ENCODE measurements at places on chromosomes 12 and 14.

DNA sequence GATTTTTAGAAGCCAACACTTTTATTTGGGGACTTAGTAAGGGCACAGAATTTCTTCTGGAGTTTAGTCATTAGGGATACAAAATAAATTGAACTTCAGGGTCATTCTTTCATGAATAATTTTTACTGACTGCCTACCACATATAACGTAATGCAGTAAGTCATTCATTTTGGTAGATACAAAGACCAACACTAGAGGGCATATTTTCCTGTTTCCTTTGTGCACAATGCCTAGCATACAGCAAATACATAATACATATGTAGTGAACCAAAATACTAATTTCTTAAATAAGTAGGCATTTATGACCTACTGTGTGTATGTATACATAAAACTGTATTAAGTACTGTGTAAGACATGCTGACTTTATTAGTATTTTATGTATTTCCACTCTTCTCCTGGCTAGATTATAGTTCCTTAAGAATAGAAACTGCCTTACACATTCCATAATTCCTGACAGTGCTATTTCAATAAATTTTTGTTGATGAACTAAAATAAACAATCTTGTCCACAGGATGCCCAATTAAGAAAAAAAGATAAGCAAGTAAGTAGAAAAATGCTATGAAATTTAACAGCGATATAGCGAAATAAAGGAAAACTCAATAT is 47.9 kb downstream of the PPP1R12A start:
- no peak for DNase-seq

DNA sequence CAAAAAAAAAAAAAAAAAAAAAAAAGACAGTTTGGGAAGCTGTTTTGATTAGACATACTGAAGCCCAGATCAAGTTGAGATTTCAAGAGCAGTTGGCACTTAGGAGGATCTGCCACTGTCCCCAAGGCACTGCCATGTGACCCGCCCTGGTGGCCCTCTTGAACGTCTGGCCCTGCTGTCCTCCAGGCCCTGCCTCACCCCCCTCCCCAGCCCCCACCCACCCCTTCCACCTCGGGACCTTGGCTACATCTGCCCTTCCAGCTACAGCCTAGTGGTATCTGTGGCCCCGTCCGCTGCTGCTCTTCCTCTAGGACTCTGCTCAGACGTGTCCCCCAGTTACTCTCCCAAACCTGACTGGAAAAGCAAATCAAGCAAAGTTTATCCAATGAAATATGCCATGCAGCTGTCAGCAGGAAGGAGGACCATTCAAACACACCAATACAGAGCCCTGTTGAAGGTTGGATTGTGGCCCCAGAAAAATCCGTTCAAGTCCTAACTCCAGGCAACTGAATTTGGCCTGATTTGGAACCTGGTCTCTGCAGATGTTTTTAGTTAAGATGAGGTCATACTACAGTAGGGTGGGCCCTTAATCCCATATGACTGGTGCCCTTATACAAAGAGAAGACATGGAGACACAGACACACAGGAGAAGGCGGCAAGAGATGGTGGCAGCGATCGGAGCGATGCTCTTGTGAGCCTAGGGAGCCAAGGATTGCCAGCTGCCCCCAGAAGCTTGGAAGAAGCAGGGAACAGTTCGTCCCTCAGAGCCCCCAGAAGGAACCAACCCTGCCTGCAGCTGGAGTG is 17.7 kb downstream of the SLC25A29 start:
- no peak for DNase-seq

DNA sequence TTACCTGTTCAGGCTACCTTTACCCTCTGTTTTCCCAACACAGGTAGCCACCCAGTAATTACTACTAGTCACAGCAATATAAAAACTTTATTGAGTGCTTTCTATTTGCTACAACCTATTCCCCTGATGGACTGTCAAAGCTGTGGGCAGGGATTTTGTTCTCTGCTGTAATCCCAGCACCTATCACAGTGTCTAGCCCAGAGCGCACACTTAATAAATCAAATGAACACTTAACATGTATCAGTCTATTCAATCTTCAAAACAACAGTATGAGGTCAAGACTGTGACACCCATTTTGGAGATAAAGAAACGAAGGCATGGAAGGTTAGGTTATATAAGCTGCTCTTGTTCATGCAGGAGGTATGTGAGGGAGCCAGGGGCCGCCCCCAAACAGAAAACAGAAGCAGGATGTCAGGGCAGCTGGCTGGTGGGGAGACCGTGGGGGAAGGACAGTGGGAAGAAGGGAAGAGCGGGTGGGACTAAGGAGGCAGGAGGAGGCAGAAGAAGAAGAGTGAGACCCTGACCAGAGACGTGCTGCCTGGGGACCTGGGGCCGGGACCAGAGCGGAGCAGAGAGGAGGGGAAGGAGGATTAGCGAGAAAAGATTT is 1.7 kb downstream of the TNFRSF1A start:
- no peak for DNase-seq

DNA sequence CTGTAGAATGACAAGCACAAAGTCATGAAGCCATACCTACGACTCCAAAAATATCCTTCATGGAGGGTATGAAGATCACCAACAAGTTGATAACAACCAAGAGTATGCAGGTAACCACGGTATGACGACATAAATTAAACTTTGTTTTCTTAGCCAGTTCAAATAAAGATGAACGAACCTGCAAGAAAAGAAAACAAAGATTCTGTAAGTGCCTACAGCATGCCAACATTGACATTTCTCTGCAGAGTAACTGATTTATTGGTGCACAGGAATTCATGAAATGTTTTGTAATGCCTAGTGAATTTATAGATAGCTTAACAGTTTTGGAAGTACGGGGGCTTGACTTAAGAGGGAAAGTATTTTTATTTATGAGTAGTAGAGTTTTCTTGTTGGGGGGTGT is 71.0 kb downstream of the SLC38A1 start:
- DNase-seq: no peak

- no peak for DNase-seq
Observed at GRCh38 chr14:85572845-85573244, 42.9 kb downstream of the FLRT2 start.

- DNase-seq: peak; percentile 37
Observed at GRCh38 chr14:63730659-63731058, 2.8 kb upstream of the SGPP1 start.

GRCh38 chr12:96516472-96517430 is 27.4 kb downstream of the CFAP54 start:
- DNase-seq: no peak

DNA sequence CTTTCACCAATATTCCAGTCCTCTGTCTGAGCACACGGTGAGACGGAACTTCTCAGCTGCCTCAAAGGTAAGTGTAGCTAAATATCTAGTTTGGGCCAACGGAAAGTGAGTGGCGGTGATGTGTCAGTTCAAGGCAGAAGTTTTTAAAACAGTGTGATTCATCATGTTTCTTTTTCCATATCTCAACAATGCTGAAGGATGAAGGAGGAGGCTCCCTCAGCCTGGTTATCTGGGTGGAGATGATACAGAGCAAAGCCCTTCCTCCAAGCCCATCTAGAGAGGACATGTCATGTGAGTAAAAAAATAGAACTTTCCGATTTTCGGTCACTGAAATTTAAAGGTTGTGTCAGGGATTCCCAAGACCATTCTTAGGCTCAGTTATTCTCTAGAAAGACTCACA is 13.1 kb upstream of the ANP32D start:
- no peak for DNase-seq

DNA sequence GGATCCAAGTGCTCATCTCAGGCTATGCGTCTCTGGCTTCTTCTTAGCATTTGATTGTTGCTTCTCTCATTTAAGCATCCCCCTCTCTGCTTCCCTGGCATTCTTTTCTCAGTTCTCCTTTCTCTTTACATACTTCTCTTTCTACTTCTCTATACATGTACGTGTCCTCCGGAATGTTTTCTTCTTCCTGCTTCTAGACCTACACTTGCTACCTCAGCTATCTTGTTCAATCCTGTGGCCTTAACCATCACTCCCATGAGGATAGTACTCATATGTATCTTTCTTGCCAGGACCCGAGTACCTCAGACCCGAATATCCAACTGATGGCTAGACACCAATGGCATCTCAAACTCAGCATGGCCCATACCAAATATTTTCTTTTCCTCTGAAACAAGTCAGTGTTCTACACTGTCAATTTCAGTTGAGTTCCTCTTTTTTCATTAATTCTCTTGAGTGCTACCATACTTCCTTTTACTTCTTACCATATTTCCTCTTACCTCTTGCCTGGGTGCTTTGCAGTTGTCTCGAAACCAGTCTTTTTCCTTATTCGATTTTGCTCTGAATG is 115.1 kb upstream of the SLC38A2 start:
- DNase-seq: no peak

DNA sequence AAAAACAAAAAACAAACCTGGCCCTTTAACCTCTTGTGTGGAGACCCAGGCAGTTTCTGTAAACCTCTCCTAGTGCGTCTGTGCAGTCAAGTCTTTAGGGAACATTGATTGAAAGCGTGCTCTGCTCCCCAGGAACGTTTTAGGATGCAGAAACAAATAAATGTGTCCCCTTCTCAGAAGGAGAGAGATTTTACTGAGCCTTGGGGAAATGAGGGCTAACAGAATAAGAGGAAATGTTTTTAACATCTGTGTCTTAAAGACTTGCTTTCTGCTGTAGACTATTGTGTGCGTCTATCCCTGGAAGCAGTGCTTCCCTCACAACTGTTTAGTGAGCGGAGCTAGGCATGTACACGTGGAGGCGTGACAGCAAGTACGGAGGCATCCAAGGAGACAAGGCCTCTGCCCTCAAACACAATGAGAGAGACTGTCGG is 54.3 kb downstream of the TECPR2 start:
- no peak for DNase-seq

DNA sequence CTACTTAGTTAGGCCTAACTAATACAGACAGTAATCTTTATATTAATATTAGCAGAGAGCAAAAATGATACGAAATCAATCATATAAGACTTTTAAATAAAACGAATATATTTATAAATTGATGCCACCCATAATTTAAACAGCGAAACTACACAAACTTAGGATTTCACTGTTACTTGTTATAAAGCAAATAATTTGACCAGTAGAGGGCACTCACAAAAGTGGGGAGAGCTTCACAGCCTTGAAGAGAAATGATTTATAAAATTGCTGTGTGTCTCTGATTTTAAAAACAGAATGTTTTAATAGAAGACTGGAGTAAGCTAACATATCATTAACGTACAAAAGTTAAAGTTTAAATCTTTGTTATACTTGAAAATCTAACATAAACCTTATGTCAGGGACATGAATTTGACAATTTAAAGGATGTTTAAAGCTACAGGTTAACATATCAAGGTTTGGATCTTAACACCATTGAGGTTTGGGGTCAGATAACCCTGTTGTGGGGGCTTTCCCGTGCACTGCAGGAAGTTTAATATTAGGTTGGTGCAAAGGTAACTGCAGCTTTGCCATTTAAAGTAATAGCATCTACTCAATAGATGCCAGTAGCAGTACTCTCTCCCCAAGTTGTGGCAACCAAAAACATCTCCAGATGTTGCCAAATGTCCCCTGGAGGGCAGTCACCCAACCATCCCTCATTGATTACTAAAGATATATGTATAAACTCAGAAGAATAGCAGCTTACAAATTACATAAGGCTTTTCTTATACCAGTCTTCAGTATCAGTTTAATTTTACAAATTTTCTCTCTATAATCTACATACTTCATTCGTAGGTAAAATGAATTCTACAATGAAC is 9.3 kb downstream of the KRAS start:
- DNase-seq: no peak

GRCh38 chr14:81062380-81062779 is 107.0 kb downstream of the TSHR start:
- no peak for DNase-seq

DNA sequence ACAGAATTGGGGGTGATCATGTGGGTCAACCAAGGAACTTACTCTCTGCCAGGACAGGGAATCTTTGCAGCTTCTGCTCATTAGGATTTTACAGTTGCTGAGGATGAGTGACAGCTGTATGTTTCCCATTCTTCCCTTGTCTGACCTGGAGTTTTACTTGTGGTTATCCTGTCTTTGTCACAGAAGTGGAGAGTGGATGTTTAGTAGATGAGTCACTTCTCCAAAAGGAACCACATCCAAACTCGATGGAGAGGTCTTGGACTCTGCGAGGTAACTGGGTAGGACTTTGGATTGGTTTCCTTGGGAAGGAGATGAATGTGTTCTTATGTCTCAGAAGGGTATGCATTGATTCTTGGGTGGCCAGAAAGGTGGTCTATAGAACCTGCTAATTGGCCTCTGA is 53.8 kb upstream of the USP44 start:
- DNase-seq: no peak

DNA sequence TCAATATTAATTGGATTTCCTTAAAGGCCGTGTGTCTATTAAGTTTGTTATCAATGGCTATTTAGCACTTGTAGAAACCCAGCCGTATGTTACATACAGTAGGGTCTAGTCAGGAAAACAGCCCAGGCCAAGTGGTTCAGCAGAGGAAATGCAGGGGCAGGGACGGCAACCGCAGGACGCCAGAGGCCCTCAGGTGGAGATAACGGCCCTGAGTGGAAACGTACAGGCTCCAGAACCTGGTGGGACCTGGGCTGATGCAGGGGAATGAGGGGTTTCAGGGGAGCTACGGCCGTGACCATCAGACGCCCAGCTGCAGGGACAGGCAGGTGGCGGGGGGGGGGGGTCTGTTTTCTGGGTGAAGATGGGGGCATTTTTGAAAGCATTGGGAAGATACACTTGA is 3.7 kb upstream of the ANKLE2 start:
- DNase-seq: no peak

GRCh38 chr14:99578541-99579101 is 25.4 kb downstream of the CCDC85C start:
- no peak for DNase-seq

DNA sequence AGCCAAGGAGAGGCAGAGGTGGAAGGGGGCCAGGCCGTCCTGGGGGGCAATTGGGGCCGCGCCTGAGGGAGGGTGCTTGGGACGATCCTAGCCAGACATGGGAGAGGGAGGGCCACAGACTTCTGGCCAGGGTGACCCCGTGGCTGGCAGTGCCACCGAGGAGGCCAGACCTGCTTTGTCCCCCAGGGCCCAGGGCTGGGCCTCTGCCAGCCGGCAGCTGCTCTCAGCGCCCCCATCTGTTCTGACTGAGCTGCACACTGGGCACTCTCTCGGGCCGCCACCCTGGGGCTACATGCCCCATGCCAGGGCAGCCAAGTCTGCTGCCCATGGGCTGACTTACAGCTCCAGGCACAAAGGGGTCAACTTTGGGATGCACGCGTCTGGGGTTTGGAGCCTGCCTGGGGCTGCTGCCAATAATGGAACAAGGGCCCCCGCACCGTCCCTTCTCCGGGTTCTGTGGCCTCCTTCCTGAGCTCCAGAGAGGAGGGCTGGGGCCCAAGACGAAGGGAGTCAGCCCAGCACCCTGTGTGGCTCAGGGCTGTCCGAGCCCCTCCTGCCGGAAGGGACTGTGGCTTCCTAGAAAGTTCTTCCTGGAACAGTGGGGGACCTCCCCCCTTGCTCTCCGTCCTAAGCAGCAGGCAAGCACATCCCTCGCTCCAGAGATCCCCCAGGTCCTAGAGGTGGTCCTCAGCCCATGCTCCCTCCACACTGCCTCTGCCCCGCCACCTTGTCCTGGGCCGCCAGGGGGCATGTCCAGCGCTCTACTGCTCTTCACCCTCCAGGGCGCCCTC is 1.1 kb downstream of the ADSS1 start:
- DNase-seq: no peak
